ENCODE measurements at places on chromosomes 6 and 20.

DNA sequence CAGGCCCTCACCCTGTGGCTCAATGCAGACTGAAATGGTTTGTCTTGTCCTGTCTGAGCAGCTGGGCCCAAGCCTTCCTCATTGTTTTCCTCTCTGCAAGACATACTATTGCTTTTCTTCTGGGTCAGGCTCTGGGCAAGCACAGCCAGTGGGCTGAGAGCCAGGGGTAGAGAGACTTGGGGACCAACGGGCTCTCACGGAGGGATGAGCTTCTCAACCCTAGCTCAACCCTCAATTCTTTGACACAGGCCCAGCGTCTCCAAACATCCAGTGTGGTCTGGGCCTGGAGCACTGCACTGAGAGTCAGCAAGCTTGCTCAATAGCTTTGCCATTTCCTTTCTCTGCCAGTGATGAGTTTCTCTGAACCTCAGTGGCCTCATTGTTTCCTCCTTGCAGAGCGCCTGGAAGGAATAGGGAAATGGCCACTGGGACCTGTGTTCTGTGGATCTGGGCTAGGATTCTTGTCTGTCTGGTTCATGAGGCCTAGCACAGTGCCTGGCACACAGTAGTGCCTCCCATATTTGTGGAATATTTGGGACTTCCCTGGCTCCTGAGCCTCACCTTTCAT, 9.3 kb downstream of the ANGPT4 start:
- DNase-seq = peak; percentile 19

DNA sequence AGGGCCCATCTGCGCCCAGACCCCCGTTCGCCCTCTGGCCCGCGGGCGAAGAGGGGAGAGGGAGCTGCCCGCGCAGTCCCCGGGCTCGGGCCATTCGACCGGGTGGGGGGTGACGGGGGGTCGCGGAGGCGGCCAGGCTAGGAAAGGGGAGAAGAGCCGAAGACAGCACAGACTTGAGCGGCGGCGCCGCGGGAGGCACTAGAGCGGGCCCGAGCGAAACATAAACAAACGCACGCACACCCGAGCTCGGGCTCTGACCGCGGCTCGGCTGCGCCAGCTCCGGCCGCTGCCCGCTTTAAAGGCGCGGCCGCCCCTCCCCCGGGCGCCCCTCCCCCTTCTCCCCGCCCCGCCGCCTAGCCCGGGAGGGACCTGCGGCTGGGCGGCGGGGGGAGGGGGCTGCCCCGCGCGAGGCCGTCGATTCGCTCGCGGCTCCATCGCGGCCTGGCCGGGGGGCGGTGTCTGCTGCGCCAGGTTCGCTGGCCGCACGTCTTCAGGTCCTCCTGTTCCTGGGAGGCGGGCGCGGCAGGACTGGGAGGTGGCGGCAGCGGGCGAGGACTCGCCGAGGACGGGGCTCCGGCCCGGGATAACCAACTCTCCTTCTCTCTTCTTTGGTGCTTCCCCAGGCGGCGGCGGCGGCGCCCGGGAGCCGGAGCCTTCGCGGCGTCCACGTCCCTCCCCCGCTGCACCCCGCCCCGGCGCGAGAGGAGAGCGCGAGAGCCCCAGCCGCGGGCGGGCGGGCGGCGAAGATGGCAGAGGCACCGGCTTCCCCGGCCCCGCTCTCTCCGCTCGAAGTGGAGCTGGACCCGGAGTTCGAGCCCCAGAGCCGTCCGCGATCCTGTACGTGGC, at the start of gene FOXO3:
FOXO3 (plus strand) TSS at position 455 of the 846 bp plus-strand sequence; CDS start at position 747, 292 bp downstream.
- peak; percentile 82 for DNase-seq

- peak; percentile 30 for DNase-seq
These were observed 8.7 kb upstream of the STXBP5 start for GRCh38 chr6:147195510-147195909.

GRCh38 chr20:35511814-35512420, 17.5 kb downstream of the C20orf173 start:
- DNase-seq = no peak

DNA sequence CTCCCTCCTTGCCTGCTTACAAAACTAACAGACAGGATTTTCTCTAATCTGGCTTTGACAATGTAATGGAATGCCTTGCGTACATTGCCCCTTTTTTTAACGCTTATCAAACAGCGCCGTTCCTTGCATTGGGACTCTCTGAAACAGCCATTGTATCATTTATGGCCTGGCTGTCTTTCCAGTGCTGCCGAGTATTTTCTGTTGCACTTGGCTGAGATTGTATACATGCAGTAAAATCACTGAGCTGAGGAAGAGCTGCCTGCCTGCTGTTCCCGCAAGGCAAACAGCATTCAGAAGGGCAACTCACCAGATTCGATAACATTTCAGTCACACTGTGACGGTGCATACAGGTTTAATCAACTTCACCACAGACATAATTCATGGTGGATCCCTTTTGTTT, 106.0 kb downstream of the SH3BGRL2 start:
- DNase-seq = no peak

DNA sequence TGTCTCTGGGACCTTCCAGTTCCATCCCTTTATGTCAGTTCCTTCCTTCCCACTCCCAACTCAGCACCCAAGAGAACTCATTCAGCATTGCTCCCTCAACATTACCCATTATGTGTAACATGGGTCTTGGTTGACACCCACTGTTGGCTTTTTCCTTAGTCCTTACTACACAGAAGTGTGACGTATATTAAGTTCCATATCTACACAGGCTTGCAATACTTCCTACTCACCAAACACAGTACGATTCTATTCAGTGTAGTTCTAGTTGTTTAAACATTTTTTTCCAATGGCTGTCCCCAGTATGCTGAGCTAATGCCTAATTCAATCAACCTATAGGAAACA, 37.7 kb downstream of the ARHGAP18 start:
- DNase-seq = peak; percentile 77

DNA sequence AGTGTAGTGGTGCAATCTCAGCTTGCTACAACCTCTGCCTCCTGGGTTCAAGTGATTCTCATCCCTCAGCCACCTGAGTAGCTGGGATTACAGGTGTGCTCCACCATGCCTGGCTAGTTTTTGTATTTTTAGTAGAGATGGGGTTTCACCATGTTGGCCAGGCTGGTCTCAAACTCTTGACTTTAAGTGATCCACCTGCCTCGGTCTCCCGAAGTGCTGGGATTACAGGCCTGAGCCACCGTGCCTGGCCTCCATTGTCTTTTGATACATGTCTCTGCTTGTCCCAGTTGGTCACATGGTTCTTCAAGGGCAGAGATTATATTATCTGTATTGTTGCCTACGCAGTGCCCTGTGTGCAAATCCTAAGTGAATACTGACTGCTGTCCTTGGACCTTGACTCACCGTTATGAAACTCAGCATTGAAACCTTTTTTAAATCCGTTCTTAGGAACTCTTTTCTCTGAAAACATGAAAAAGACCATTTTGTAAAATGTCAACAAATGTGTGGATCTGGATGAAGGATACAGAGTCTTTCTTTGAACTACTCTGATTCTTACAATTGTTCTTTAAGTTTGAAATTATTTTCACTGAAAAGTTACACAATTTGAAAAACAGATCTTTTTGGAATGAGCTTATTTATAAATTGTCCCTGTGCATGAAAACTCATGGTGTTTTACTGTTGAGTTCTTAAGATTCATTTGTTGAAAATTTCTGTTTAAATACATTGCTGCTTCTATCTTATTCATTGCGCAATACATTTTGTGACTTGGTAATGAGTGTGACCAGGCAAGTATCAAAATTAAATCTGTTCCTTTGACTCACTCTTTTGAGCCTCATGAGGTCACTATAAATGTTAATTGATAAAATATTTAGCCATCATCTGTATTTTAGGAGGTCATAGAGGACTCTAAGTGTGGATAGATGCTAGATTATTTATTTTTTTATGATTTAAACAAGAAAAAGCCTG, 293.5 kb downstream of the UTRN start:
- DNase-seq = no peak

- DNase-seq = no peak
These were observed 4.5 kb downstream of the PHACTR3 start for GRCh38 chr20:59608871-59609270.

DNA sequence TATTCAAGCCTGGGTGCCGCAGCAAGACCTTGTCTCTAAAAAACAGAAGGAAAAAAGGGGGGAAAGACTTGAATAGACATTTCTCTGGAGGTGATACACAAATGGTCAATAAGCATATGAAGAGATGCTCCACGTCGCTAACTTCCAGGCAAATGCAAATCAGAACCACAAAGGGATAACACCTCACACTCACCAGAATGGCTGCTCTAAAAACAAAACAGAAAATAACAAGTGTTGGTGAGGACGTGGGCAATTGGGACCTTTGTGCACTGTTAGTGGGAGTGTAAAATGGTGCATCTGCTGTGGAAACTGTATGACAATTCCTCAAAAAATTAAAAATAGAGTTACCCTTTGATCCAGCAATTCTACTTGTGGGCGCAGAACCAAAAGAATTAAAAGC, 48.4 kb upstream of the TULP1 start:
- no peak for DNase-seq

- peak; percentile 98 for DNase-seq
These were observed 126.7 kb downstream of the RTN4IP1 start for GRCh38 chr6:106502559-106502958.

DNA sequence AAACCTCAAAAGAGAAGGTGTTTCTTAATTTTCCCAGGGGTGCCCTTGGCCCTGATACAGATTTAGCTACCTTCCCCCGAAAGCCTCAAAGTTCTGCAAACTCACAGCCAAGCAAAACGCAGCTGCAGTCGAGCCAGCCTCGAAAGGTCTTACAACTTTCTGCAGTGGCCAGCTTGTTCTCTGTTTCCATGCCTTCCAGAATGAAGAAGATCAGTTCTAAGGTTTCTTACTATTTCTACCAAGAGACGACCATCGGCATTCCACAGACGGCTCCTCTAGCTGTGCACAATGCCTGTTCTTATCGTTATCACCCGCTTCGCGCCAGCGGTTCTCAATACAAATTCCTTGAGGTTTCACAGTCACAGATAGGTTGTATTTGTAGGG, 28.5 kb upstream of the CCR6 start:
- DNase-seq = no peak
